ENCODE measurements at places on chromosomes 4 and X.

- DNase-seq = peak; percentile 25
Observed at GRCh38 chr4:46844325-46844917, 64.6 kb downstream of the COX7B2 start.

DNA sequence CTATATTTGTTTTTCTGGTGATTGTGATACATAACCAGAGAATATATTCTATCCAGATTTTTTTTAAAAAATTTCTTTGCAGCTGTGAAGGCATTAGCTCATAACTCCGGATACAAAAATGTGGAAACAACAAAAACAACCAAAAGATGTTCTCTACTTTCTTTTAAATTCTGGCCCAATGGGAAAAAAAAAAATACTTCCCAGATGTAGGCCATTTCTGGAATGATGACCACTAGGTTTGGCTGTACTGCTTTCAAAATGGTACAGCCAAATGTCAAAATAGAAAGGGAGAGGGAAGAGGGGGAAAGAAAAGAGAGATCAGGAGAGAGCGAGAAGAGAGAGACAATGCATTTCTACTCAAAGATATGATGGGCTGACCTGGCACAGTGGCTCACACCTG lies 14.6 kb downstream of the ANOS1 start:
- no peak for DNase-seq

- no peak for DNase-seq
Observed at GRCh38 chr4:12791536-12791935, 692.6 kb downstream of the RAB28 start.

DNA sequence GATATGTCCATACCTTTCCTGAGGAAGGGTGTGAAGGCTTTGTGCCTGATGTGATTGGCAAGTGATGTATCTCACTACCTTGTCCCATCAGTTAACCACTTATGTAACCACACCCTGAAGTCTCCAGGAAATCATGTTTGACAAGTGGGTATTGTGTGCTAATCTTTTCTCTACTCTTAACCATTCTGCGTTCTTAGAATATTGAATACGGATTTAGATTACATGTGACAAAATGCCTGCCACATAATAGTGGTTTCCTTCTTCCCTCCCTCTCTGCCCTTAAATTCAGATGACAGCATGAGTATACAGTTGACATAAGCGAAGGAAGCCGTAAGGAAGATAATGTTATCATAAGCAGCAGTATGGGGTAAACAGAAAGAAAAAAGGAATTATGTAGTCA lies 108.4 kb downstream of the KLHL8 start:
- DNase-seq = no peak

DNA sequence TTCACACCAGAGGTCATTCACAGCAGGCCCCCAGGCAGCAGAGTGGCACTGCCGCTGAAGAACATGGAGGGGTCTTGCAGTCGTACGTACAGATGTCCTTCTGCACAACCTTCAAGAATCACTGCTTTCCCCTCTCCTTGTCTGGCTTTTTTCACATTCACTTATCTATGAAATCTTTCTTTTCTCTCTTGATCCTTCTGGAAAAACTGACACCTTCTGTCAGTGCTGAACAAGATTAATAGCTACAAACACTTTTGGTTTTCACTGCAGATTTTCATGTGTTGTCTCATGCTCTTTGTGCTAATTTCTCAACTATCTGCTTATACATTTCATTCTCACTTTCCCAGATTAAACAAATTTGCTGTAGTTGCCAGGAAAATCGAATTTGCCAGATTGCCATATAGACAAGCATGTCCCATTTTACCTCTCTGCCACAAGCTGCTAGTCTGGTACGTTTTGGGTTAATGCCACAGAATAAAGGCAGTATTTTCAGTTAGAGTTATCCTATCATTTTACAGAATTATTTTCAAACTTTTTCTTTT lies 83.1 kb downstream of the RPS3A start:
- no peak for DNase-seq

DNA sequence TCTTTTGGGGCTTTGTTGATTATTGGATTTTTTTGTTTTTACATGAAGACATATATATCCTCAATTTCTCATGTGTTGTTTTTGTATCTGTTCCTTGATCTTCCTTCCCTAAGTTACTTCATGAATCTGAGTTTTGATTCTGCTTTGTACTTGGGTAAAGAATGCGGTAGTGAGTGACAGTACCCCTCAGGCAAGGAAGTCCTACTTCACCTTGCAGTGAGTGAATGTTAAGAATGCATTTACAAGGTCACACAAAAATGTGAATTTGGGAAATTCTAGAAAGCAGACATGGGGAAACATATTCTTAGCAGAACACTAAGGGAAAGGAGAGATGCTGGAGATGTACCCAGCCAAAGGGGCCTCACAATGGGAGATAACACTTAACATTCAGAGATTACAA lies 373.1 kb upstream of the LCORL start:
- no peak for DNase-seq

DNA sequence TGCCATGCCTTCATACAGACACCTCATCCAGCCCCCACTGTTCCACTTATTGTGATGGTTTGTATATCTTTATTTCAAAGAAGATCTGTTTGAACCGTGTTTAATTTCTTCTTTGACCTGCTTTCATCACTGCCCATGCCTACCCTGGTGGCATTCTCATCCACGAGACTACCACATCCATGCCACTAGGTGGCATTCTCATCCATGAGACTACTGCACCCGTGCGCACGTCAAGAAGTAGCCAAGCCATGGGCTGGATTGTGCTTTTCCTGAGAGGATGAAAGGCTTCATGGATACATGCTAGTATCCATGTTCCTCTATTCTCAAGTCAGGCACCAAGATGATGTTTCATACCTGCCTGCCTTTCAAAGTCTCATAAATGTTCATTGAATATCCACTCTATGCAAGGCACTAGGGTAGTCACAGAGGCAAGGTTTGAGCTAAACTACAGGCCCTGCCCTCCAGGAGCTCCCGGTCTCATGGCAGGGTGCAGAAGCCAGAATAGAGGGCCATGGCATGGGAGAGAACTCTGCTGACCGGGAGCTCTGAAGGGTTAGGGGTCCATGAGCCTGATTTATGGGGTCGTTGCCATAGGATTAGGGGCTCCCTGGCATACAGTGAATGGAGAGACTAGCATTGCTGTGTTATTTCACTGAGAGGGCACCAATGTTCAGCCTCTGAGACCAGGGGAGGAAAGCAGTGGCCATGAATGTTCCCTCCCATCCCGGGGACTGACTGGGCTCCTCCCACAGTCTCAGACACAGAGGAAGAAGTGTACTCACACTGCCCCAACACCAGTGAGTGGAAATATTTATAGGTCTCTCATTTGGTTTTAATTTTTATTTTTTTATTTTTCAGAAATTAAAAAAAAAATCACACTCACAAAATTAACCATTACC lies 24.8 kb upstream of the EOLA2 start:
- no peak for DNase-seq

Data from stimulated activated CD4-positive, alpha-beta T cell treated with anti-CD3 and anti-CD28 coated beads, TNF-alpha, amount 100 ng/mL, for 24 hours (primary cell).